Ovary (tissue), 10 donors: ENCODE measurements at places on chromosomes 2 and 18. TPM values are rescaled to one million over a fixed set of nuclear protein-coding genes. Genes with fewer than 3 reads are reported as not detected.

The RAB10 gene
- 37.6 TPM for polyA plus RNA-seq

The LYPD6 gene
- 1.0 TPM for polyA plus RNA-seq

The IL1F10 gene
- not detected for polyA plus RNA-seq

The SLC9A4 gene
- not detected for polyA plus RNA-seq

The RNF125 gene
- polyA plus RNA-seq = 9.3 TPM
